ENCODE measurements at places on chromosomes 3 and 15. TPM values are rescaled to one million over a fixed set of nuclear protein-coding genes. Genes with fewer than 3 reads are reported as not detected.

Gene SH3GL3
- 2.9 TPM for polyA plus RNA-seq

Gene HIGD1A
- 1,494 TPM for polyA plus RNA-seq

Gene GOLGA8S
- polyA plus RNA-seq: 0.19 TPM

Gene DPPA4
- polyA plus RNA-seq: not detected

Gene SLC30A4
- 7.5 TPM for polyA plus RNA-seq

Gene THSD4
- 0.24 TPM for polyA plus RNA-seq

Gene PPM1M
- 0.32 TPM for polyA plus RNA-seq

All from Purkinje cell (primary cell).